ENCODE measurements at places on chromosomes 7 and 10. TPM values are rescaled to one million over a fixed set of nuclear protein-coding genes. Genes with fewer than 3 reads are reported as not detected.

Gene TCAF2
- 0.94 TPM for total RNA-seq

Gene SERPINE1
- 37.9 TPM for total RNA-seq

Gene KRIT1
- total RNA-seq: 40.2 TPM

Gene GCK
- 3.2 TPM for total RNA-seq

Gene TAS2R4
- 0.79 TPM for total RNA-seq

Gene BICC1
- 74.9 TPM for total RNA-seq

Gene NOS3
- 0.17 TPM for total RNA-seq

Gene PNLIP
- total RNA-seq: not detected

Gene ELAPOR2
- total RNA-seq: 2.2 TPM

Gene SAMD9L
- 16.2 TPM for total RNA-seq

Gene LDB3
- total RNA-seq: 0.09 TPM

Gene ZNF467
- 0.95 TPM for total RNA-seq

Gene SVOPL
- total RNA-seq: not detected

Gene CRYGN
- total RNA-seq: 0.47 TPM

Gene TMEM26
- 2.5 TPM for total RNA-seq

Gene CALU
- 955 TPM for total RNA-seq

Gene SKIDA1
- 0.47 TPM for total RNA-seq

Gene ADCYAP1R1
- not detected for total RNA-seq

Gene WDR86
- total RNA-seq: 0.95 TPM

Gene SUMF2
- 232 TPM for total RNA-seq

Gene RNF32
- total RNA-seq: 1.3 TPM

Gene FXYD4
- total RNA-seq: not detected

Gene ADIRF
- total RNA-seq: 197 TPM

Gene ADGRA1
- total RNA-seq: not detected

Gene EPHA1
- total RNA-seq: 0.09 TPM

Gene PLXNA4
- total RNA-seq: 2.5 TPM

Gene OR2A42
- not detected for total RNA-seq

Gene LAMB1
- total RNA-seq: 684 TPM

Gene SEMA3E
- 0.79 TPM for total RNA-seq

Gene SPDYE11
- total RNA-seq: not detected

Gene GDF2
- total RNA-seq: not detected

Gene NEUROG3
- not detected for total RNA-seq

Gene PLEKHS1
- total RNA-seq: not detected

Gene DUSP5
- 6.5 TPM for total RNA-seq

Gene NAT16
- not detected for total RNA-seq

Gene SLC16A12
- 0.16 TPM for total RNA-seq

All from bronchial smooth muscle cell (primary cell).